ENCODE measurements at places on chromosomes 2 and 18. TPM values are rescaled to one million over a fixed set of nuclear protein-coding genes. Genes with fewer than 3 reads are reported as not detected.

GRCh38 chr2:236195726-236196125 lies 27.5 kb upstream of the GBX2 start:
- no peak for DNase-seq

- DNase-seq, result no peak
These were observed 213.3 kb downstream of the SETBP1 start for GRCh38 chr18:44893966-44894365.

DNA sequence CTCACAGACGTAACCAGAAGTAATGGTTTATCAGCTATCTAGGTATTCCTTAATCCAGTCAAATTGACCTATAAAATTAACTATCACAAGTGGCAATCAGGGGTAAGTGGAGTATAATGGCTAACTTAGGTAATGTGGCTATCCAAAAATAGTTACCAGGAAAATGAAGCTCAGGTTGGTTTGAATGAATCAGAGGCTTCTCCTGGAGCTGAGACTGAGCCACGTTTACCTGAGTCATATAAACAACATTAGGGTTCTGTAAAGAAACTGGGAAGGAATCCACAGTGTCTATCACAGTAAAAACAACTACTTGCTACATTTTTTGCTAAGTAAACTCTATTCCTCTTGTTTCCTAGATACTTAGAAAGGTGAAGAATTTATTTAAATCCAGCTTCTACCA lies 236.0 kb upstream of the SPHKAP start:
- no peak for DNase-seq

GRCh38 chr18:75226286-75226955 lies 15.8 kb downstream of the TSHZ1 start:
- DNase-seq, result no peak

DNA sequence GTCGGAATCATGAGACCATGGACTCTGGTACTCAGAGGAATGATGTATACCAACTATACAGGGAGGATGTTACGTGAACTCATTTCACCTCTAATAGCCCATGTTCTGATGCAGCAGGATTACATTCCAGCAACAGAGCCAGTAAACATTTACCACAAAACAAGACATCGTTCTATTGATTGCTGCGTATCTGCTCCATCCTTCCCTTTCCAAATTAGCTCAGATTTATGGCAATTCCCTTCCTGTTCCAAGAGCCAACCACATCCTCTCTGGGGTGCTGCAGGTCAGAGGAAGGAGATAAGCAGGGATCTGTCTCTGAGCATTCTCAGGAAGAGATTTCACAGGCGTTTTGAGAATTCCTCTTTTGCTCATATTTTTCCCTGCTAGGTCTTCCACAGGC lies 98.3 kb downstream of the KLF7 start:
- DNase-seq, result no peak

GRCh38 chr2:11515490-11515981 lies 18.3 kb upstream of the GREB1 start:
- no peak for DNase-seq

DNA sequence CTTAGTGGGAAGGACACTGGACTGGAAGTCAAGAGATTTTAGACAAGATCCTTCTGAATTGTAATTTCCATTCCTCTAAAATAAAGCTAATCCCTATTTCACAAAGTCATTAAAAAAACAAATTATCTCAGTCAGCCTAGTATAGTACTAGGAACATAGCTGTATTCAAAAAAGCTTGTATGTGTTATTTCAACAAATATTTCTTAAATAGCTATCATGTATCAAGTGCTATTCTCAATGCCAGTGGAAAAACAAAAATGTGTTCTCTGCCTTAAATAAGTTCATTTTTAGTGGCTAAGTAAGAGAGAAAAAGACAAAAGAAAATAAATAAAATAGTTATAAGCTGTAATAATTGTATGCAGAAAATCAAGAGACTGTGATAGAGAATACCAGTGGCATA lies 541.8 kb upstream of the CDH2 start:
- no peak for DNase-seq

GRCh38 chr2:96760986-96761832 lies 507 bp downstream of the CNNM4 start:
- DNase-seq, result no peak

DNA sequence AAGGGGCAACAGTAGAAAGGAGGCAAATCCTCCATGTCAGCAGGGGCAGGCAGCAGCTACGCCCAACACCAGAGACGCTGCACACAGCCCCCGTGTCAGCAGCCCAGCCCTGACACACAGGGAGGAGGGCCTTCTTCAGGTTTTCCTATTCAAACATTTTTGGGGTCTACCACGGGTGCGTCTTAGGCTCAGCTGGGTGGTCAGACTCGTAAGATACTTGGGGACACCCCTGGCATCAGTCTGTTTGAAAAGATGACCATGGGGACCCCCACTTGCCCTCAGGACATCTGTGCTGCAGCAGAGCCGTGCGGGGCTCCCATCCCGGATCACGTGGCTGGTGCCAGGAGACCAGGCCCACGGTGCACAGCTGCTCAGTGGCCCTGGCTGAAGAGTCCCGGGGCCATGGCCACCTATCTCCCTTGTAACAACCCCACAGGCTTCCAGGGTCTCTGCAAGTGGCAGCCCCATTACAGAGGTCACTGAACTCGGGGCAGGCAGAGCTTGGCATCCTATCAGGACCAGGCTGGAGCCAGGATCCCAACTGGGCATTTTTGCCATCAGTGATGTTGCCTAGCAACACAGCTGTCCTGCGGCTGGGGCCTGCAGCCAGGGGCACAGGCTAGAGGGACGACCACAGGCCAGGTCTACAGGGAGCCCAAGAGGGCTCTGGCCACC lies 82.5 kb downstream of the EDAR start:
- no peak for DNase-seq

DNA sequence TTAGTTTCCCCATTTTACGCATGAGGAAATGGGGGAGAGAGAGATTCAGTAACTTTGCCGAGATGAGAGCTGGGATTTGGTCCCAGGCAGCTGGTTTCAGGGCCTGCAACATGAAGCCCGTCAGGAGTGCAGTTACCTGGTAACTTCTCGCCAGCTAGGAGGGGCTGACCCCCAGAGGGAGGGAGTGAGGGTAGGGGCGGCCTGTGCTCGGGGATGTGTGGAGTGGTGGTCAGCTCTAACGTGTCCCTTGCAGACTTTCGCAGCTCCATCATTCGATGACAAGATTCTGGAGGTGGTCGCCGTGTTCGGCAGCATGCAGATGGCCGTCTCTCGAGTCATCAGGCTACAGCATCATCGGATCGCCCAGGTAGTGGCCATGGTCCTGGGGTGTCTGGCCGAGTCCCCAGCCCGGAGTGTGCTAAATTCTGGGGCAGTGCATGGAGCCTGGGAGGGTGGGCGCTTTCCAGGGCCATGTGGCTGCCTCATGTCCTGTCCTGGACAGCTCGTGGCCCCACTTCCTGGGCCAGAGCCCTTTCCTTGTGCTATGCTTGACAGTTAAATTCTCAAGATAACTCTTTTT lies 103.8 kb downstream of the DGKD start:
- no peak for DNase-seq

DNA sequence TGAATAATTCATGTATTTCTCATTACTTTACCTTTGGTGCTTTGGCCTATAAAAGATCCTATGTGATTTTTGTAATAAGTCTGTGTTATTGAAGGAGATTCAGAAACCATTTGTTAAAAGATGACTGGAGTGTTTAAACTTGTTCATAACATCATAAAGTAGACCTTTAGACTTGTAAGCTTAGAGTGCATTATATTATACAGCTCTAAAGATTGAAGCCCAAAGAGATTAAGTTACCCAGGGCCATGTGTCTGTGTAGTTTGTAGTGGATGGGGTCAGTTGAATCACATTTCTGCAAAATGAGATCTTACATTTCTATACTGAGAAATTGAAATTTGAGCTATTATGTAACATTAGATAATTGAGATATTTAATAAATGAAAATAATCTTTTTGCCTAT lies 60.2 kb upstream of the STON1 start:
- DNase-seq, result no peak

DNA sequence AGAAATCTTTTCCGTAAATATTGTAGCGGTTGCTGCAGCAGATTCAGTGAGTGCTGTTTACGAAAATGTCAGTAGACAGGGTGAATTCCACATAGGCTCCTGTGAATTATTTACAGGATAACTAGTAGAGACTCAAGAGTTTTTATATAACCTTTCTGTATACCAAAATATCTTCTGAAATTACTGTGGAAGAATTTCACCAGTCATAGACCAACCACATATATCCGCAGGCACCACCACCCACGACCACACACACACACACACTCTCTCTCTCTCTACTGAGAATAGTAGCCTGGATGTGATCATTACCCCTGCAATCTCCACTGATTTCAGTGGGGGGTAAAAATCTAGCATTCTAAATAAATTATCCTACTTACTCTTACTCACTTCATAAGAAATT lies 341.8 kb downstream of the RBM43 start:
- no peak for DNase-seq

Gene SCYGR4
- total RNA-seq, result not detected
